ENCODE measurements at places on chromosomes 5 and 9.

- H3K4me1 ChIP-seq = no peaks in the 10 kb centered on the region
- no peaks in the 10 kb centered on the region for H3K36me3 ChIP-seq
- no peak overlapping the region for H3K27ac ChIP-seq
Measured at GRCh38 chr5:38036765-38037164, 196.9 kb upstream of the GDNF start.

- no peak overlapping the region for H3K27ac ChIP-seq
- no peaks in the 10 kb centered on the region for H3K36me3 ChIP-seq
- DNase-seq = peak; percentile 41
- H3K4me1 ChIP-seq = no peaks in the 10 kb centered on the region
Measured at GRCh38 chr9:134698587-134699342, 57.2 kb downstream of the COL5A1 start.

- peaks cover 83% of the 10 kb centered on the region for H3K36me3 ChIP-seq
- no peak for DNase-seq
- no peaks in the 10 kb centered on the region for H3K27me3 ChIP-seq
- no peak overlapping the region for H3K27ac ChIP-seq
- no peak overlapping the region for H3K4me3 ChIP-seq
Measured at GRCh38 chr9:128621730-128622455, 34.8 kb downstream of the DYNC2I2 start.

DNA sequence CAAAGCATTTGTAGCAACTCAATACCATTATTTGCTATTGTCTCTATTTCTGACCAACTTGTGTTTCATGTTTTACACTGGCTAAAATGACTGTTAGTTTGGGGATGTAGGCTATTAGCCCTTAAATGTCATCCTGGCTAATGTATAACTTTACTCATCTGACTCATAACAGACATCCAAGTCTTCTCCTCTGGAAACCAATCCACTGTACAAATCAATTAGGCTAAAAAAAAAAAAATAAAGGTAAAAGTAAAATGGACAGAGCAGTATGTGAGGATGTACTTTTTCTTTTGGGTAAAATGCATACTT lies 20.6 kb downstream of the MEGF9 start:
- H3K36me3 ChIP-seq = no peaks in the 10 kb centered on the region
- peak overlapping the region; percentile 33 for H3K27ac ChIP-seq
- peaks cover 32% of the 10 kb centered on the region for H3K4me1 ChIP-seq
- no peaks in the 10 kb centered on the region for H3K27me3 ChIP-seq
- H3K4me3 ChIP-seq = no peak overlapping the region
- no peak for DNase-seq

GRCh38 chr5:135877570-135878155 lies 18.0 kb downstream of the IL9 start:
- H3K27me3 ChIP-seq = peaks cover 10% of the 10 kb centered on the region
- no peak for DNase-seq
- H3K27ac ChIP-seq = no peak overlapping the region
- no peaks in the 10 kb centered on the region for H3K4me1 ChIP-seq
- H3K4me3 ChIP-seq = no peak overlapping the region

- no peak for DNase-seq
- H3K4me1 ChIP-seq = no peaks in the 10 kb centered on the region
- H3K27me3 ChIP-seq = peaks cover 13% of the 10 kb centered on the region
- no peaks in the 10 kb centered on the region for H3K36me3 ChIP-seq
- H3K4me3 ChIP-seq = no peak overlapping the region
Measured at GRCh38 chr9:98612061-98612752, 96.5 kb downstream of the GABBR2 start.

GRCh38 chr5:175521313-175521833 lies 43.0 kb downstream of the SFXN1 start:
- no peaks in the 10 kb centered on the region for H3K27me3 ChIP-seq
- DNase-seq = no peak
- no peak overlapping the region for H3K4me3 ChIP-seq
- peaks cover 81% of the 10 kb centered on the region for H3K36me3 ChIP-seq
- H3K27ac ChIP-seq = no peak overlapping the region
- no peaks in the 10 kb centered on the region for H3K4me1 ChIP-seq

- no peaks in the 10 kb centered on the region for H3K36me3 ChIP-seq
- no peaks in the 10 kb centered on the region for H3K27me3 ChIP-seq
- no peak for DNase-seq
- no peak overlapping the region for H3K27ac ChIP-seq
- H3K4me1 ChIP-seq = no peaks in the 10 kb centered on the region
Measured at GRCh38 chr5:121503111-121503840, 348.4 kb upstream of the FTMT start.

DNA sequence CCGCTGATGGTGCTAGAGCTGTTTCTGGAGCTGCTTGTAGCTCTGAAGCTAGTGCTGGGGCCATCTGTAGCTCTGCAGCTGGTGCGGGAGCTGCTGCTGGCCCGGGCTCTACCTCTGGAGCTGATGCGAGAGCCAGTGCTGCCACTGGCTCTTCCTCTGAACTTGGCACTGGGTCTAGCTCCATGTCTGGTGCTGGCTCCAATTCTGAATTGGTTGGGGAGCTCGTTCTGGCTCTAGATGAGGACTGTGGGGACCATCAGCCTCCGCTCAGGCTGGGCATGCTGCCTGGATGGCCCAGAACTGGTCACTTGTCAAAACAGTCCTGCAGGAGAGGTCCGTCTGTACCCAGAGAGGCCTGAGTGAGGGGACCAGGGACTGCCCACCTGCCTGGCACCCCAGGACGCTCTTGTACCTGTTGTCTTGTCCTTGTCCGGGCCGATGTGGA lies 21.5 kb downstream of the OBP2B start:
- peaks cover 27% of the 10 kb centered on the region for H3K27me3 ChIP-seq
- H3K4me1 ChIP-seq = peaks cover 9% of the 10 kb centered on the region
- no peaks in the 10 kb centered on the region for H3K36me3 ChIP-seq
- no peak overlapping the region for H3K27ac ChIP-seq
- no peak overlapping the region for H3K4me3 ChIP-seq

GRCh38 chr9:37290940-37291485 lies 131.5 kb upstream of the GRHPR start:
- H3K4me1 ChIP-seq = peaks cover 90% of the 10 kb centered on the region
- peak overlapping the region; percentile 56 for H3K4me3 ChIP-seq
- peak overlapping the region; percentile 90 for H3K27ac ChIP-seq
- H3K27me3 ChIP-seq = no peaks in the 10 kb centered on the region
- DNase-seq = no peak
